ENCODE measurements at places on chromosomes 4 and X. TPM values are rescaled to one million over a fixed set of nuclear protein-coding genes. Genes with fewer than 3 reads are reported as not detected.

GRCh38 chr4:139619644-139620043 lies 46.0 kb upstream of the MGST2 start:
- no peak overlapping the region for H3K4me3 ChIP-seq
- no peak overlapping the region for H3K27ac ChIP-seq
- DNase-seq = no peak
- no peaks in the 10 kb centered on the region for H3K4me1 ChIP-seq
- no peaks in the 10 kb centered on the region for H3K36me3 ChIP-seq

DNA sequence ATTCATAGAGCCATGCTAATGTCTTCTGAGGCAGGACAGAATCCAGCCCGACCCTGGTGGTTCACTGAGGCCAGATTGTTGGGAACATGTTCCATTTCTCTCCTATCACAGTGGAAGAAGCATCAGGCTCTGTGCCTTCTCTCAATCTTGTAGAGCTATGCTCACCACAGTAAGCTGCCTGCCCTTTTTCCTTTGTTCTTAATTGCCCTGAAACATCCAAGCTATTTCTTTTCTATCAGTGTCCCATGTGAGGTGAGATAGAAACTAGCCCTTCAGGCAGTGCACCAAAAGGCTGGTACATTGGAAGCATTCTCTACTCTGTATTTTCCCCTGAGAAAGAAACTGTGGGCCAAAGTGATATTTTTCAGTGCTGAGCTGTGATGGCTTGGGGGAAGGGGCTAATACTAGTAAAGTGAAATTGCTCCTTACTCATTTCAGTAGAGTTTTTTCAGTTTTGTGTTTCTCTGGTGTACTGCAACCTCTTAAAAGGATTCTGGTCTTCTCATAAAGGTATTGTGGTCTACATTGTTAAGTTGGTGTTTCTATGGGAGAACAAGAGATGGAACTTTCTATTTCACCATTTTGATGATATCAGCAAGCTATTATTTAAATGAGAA lies 611.2 kb downstream of the RPA4 start:
- H3K4me3 ChIP-seq = no peak overlapping the region
- H3K27ac ChIP-seq = no peak overlapping the region
- H3K27me3 ChIP-seq = no peaks in the 10 kb centered on the region
- no peaks in the 10 kb centered on the region for H3K36me3 ChIP-seq
- DNase-seq = no peak

GRCh38 chr4:159177265-159178150 lies 74.6 kb downstream of the RAPGEF2 start:
- H3K36me3 ChIP-seq = no peaks in the 10 kb centered on the region
- no peak for DNase-seq
- no peaks in the 10 kb centered on the region for H3K4me1 ChIP-seq
- H3K4me3 ChIP-seq = no peak overlapping the region
- no peaks in the 10 kb centered on the region for H3K27me3 ChIP-seq

- no peaks in the 10 kb centered on the region for H3K36me3 ChIP-seq
- H3K4me3 ChIP-seq = no peak overlapping the region
- no peaks in the 10 kb centered on the region for H3K27me3 ChIP-seq
- DNase-seq = no peak
These were observed 1048.6 kb downstream of the FAM133A start for GRCh38 chrX:94722578-94722977.

DNA sequence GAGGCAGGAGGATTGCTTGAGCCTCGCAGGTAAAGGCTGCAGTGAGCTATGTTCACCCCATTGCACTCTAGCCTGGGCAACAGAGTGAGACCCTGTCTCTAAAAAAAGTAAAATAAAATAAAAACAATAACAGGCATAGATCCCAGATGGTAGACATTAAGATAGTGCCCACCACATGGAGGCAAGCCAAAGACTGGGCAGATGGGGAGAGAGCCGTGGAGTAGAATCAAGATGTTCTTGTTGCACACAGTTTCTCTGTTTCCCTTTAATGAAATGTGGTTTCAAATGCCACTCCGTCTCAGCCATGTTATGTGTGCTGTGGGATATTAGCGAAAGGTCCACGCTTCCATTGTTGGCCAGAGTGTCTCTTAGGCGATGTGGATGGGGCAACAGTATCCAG lies 63.8 kb upstream of the TBL1X start:
- H3K4me1 ChIP-seq = no peaks in the 10 kb centered on the region
- DNase-seq = no peak
- H3K27me3 ChIP-seq = peaks cover 7% of the 10 kb centered on the region
- no peaks in the 10 kb centered on the region for H3K36me3 ChIP-seq
- no peak overlapping the region for H3K4me3 ChIP-seq

- no peak for DNase-seq
- no peaks in the 10 kb centered on the region for H3K27me3 ChIP-seq
- H3K4me1 ChIP-seq = no peaks in the 10 kb centered on the region
- no peak overlapping the region for H3K4me3 ChIP-seq
- no peak overlapping the region for H3K27ac ChIP-seq
These were observed 113.2 kb downstream of the ATP10D start for GRCh38 chr4:47598320-47598719.

DNA sequence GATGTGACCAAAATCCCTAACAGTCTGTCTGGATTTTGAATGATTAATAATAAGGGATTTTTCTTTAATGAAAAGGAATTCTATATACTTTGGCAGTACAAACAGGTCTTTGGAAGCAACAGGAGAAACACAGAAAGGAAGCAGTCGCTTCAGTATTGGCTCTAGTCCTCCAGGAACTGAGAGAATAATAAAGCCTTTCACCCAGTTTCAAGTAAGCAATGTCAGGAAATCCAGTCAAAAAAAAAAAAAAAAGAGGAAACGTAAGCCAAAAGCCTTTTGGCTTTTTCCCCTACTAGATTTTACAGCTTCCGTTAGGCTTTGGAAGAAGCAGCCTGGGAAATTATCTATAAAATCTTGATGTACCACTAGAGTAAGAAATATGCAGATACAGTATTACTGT lies 61.7 kb upstream of the HDAC8 start:
- H3K27ac ChIP-seq = no peak overlapping the region
- H3K4me1 ChIP-seq = no peaks in the 10 kb centered on the region
- H3K36me3 ChIP-seq = no peaks in the 10 kb centered on the region
- H3K4me3 ChIP-seq = no peak overlapping the region

DNA sequence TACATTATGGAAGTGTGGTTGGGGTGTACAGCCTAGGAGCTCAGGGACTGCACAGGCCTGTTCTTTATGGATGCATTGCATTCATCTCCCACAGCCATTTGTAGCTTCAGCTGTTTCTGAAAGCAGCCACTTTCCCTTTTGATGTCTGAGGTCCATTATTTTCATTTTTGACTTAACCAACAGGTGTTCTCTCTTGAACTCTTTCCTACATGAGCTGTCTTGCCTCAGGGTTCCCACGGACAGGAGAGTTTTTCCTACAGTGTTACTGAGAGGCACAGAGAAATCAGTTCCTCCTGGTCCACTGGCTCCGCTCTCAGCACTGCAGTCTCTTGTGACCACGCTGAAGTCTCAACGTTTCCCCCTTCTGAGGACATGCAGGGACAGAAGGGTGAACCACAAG lies 87.2 kb downstream of the RASL11B start:
- DNase-seq = no peak
- H3K4me3 ChIP-seq = no peak overlapping the region
- H3K4me1 ChIP-seq = no peaks in the 10 kb centered on the region
- no peak overlapping the region for H3K27ac ChIP-seq
- H3K36me3 ChIP-seq = no peaks in the 10 kb centered on the region

DNA sequence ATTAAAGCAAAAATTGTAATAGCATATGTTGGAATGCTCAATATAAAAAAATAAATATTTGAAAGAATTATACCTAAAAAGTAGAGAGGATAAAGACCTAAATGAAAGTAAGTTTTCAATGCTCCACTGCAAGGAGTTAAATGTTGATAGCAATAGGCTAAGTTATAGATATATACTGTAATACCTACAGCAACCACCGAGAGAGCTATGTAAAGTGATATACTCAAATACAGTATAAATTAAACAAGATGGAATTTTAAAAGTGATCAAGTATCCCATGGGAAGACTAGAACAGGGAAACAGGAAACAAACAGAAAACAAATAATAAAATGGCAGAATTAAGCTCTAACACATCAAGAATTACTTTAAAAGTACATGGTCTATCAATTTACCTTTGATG lies 73.9 kb downstream of the CASP3 start:
- H3K4me3 ChIP-seq = no peak overlapping the region
- H3K4me1 ChIP-seq = no peaks in the 10 kb centered on the region
- no peak overlapping the region for H3K27ac ChIP-seq
- H3K27me3 ChIP-seq = no peaks in the 10 kb centered on the region
- H3K36me3 ChIP-seq = no peaks in the 10 kb centered on the region

- DNase-seq = no peak
- H3K4me3 ChIP-seq = peak overlapping the region; percentile 93
- H3K36me3 ChIP-seq = no peaks in the 10 kb centered on the region
- no peaks in the 10 kb centered on the region for H3K27me3 ChIP-seq
- peaks cover 6% of the 10 kb centered on the region for H3K4me1 ChIP-seq
- H3K27ac ChIP-seq = peak overlapping the region; percentile 80
These were observed 512 bp downstream of the NOP14 start for GRCh38 chr4:2962614-2963174.

DNA sequence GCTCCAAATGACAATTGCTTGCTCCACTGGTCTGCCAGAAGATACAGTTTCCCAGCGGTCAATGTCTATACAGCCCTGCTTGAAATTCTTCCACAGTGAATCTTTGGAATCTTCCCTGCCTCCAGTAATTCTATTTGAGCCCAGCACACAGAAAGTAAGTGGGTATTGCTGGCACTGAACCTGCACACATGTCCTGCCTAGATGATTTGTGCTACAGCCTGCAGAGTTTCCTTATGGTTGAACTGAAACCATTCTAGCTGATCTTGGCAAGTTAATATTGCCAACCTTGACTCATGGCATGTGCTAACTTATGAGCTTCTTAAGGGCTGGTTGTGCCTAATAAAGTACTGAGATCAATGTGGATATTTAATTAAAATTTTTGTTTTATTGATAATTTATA lies 553.8 kb upstream of the GNPDA2 start:
- DNase-seq = no peak
- no peak overlapping the region for H3K4me3 ChIP-seq
- H3K27ac ChIP-seq = no peak overlapping the region

- no peak for DNase-seq
- H3K36me3 ChIP-seq = no peaks in the 10 kb centered on the region
- no peak overlapping the region for H3K27ac ChIP-seq
- H3K27me3 ChIP-seq = no peaks in the 10 kb centered on the region
- H3K4me1 ChIP-seq = no peaks in the 10 kb centered on the region
These were observed 32.5 kb upstream of the SMIM10L2A start for GRCh38 chrX:135389243-135389642.

DNA sequence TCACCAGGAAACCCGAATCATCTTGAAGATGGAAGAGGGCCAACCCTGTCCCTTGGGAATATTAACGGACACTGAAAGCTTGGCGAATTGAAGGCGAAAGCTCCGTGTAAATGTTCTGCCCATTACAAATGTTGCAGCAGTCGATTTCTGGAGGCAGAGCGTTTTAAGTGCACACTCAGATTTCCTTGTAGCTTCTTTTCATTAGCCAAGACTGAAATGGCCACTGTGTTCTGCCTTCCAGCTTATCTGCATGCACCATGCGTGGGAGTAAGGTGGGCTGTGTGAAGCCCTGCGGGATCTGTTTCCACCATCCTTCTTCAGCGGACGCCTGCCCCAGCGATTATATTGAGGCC lies 1.3 kb downstream of the SMIM20 start:
- no peaks in the 10 kb centered on the region for H3K27me3 ChIP-seq

GRCh38 chr4:133148690-133149363 lies at the start of gene PCDH10:
PCDH10 (plus strand) TSS chr4:133149294; CDS start chr4:133150141, 847 bp downstream.
- no peak within 1 kb of the TSS for H3K27ac ChIP-seq
- DNase-seq = peak; percentile 87

- no peak overlapping the region for H3K4me3 ChIP-seq
- no peak overlapping the region for H3K27ac ChIP-seq
- no peaks in the 10 kb centered on the region for H3K4me1 ChIP-seq
- no peak for DNase-seq
- H3K27me3 ChIP-seq = no peaks in the 10 kb centered on the region
These were observed 5.7 kb upstream of the SLC25A4 start for GRCh38 chr4:185137233-185137925.

Gene PPEF2
- total RNA-seq = 0.15 TPM

Gene SPATA4
- not detected for total RNA-seq

Gene PITX2
- total RNA-seq = not detected

Gene MAGEA11
- total RNA-seq = not detected

Gene SMIM31
- total RNA-seq = 0.44 TPM

Gene UGT2B11
- total RNA-seq = 18.4 TPM

Gene NXT2
- 17.9 TPM for total RNA-seq

Gene HGFAC
- 1.3 TPM for total RNA-seq

Gene INTU
- total RNA-seq = 7.0 TPM

Gene SPARCL1
- 408 TPM for total RNA-seq

Gene ADH1C
- total RNA-seq = 8.8 TPM

Gene GABRB1
- total RNA-seq = not detected
